ENCODE measurements at places on chromosomes 3 and 15.

DNA sequence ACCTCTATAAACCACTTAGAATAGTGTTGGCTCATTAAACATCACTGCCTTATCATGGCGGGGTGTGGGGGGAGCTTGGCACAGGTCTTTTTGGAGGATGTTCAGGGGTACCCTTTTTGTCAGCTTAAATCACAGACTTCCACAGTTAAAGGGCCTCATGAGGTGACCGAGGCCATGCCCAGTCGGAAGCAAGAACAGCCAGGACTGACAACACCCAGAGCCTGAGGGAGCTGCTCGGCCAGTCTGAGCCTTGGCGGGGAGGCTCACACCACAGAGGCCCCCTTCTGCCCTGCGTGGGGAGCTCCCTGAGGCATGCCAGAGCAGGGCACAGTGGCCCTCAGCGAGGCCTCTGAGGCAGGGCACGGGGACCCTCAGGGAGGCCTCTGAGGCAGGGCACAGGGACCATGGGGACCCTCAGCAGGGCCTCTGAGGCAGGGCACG is 49.5 kb downstream of the UMPS start:
- peak; percentile 87 for DNase-seq

DNA sequence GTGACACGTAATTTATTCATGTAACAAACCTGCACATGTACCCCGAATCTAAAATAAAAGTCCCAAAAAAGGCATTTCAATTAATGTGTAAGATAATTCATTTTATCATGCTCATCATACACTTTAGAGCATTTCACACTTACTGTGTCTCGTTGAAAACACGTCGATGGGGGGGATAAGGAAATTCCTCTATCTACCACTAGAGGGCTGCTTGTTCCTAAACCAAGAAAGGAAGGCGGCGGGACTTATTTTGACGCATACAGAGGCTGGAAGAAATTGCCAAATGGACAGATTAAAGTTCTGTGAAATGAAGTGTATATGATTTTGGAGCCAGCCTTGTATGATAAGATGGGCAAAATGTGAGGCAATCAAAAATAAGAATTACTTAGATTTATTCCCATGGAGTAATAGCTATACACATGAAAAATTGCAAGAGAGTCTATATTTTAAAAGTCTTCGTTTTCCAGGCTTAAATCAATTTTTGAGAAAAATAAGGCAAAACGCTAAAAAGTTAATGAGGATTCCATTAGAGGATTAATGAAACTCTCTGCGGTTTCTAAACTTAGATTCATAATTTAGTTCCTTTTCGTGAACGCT is 346.8 kb downstream of the CNTN3 start:
- peak; percentile 5 for DNase-seq

DNA sequence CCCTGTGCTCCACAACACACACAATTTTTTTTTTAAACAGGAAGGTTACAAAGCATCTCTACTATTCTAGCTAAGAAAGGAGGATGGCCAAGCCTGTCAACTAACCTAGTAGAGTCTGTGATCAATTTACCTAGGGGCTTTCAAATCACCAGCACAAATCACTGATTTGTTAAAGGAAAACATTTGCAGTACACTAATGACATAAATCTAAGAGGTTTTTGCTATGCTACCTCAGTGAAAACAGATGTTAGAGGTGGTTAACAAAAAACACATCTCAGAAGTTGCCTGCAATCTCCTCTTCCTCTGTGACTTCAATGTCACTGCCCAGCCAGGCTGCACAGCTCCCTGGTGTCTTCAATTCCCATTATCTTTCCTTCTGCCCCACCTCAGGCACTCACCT is 72.0 kb downstream of the RAD18 start:
- DNase-seq, result no peak

DNA sequence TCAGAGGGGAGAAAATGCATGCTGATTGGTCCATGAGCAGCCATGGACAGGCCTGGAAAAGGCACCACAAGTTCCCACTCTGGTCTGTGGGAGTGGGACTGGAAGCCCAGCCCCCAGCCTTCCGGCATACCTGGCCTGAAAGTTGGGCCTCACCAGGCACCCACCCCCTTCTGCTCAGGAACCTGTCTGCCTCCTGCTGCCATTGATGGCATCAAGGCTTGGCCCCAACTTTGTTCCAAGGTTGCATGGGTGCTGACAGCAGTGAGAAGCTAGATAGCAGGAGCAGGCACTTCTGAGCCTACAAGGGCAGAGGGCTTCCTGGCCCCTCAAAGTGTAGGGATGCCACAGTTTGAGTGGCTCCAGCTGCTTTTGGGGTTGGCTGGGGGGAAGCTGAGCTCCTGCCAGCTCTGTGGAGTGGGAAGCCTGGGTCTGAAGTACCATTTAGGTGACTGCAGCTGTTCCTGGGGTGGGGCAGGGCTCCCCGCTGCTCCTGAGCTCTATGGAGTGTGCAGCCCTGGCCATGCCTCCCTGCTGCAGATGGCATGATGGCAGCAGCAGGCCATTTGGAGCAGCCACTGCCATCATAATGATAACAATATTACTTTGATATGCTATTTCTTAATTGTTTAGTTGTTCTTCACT is 1054.1 kb upstream of the GBE1 start:
- no peak for DNase-seq

DNA sequence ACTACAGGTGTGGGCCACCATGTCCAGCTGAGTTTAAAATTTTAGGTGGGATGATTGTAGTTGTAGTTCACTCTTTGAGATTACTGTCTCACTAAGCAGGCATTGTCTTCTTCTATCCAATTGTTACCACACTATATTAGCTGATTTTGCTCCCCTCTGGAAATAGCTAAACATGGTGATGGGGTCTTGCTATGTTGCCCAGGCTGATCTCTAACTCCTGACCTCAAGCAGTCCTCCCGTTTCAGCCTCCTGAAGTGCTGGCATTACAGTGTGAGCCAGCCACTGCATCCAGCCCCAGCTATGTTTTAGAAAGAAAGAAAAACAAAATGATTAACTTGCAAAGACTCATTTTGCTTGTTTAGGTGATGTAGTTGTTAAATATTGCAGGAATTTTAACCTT is 30.6 kb downstream of the YEATS2 start:
- DNase-seq, result no peak

DNA sequence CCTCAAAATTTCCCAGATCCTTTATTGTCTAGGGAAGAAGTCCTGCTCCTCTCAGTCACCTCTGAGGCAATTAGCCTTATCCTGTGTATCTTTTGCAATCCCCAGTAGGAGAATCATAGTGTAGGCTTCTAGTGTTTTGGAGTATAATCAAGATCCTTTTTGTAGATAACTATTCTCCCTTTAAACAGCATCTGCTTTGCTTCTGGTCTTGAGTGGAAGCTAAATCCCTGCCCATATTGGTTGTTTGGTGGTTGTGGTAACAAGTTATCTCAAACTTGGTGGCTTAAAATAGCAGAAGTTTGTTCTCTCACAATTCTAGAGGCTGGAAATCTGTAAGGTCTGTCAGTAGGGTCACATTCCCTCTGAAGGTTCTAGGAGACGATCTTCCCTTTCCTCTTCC is 217.5 kb upstream of the RASGRP1 start:
- DNase-seq, result no peak

GRCh38 chr15:79102595-79102994 is 12.0 kb upstream of the RASGRF1 start:
- DNase-seq, result no peak

GRCh38 chr3:113625834-113626233 is 70.6 kb downstream of the USF3 start:
- DNase-seq, result no peak

DNA sequence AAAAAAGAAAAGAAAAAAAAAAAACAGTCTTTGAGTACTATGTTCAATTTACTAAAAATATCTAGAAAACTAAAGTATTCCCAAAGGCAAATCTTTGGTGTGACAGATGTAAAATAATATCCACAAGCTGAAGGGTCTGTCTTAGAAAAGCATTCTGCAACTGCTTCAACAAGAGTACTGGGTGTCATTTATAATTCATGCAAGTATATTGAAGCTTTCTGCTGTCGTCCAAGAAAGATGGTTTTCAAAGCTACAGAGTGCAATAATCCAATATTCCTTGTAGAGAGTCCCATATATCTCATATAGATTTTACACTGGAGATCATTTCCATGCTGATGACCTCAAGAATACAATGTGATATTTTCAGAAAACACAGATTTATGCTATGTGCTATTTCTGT is 90.9 kb upstream of the SUCLG2 start:
- no peak for DNase-seq

DNA sequence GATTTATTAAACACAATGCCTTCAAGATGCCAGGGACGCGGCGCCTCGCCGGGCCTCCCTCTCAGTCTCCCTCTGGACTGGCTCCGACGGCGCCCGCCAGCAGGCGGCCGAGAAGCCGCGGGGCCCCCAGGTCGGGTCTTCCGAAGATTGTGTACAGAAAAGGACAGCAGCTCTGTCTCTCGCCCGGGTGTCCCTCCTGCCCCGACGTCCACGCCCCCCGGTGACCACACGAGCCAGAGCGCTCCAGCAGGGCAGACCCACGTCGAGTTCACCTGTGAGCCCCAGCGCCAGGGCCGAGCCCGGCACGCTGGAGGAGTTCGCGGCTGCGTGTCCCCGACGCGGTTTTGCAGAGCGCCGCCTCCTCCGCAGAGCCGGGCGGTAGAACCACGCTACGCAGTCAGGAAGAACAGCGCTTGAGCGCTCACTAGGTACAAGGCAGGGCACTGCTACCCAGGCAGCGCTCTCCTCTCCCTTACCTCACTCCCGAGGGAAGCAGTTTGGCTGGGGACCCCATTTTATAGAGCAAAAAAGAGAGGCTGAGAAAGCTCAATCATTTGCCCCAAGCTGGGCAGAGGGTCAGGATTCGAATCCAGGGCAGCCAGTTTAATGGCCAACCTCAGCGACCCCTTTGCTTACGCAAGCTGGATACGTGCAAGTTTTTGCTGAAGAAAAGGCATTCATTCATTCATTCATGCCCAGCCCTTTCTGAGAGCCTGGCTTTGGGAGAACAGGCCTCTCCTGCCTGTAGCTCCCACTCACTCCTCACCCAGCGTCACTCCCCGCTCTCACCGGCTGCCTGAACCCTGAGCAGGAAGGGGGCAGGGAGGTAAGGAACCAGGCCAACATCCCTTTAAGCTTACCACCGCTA is 3.0 kb upstream of the TLE3 start:
- DNase-seq, result peak; percentile 40

DNA sequence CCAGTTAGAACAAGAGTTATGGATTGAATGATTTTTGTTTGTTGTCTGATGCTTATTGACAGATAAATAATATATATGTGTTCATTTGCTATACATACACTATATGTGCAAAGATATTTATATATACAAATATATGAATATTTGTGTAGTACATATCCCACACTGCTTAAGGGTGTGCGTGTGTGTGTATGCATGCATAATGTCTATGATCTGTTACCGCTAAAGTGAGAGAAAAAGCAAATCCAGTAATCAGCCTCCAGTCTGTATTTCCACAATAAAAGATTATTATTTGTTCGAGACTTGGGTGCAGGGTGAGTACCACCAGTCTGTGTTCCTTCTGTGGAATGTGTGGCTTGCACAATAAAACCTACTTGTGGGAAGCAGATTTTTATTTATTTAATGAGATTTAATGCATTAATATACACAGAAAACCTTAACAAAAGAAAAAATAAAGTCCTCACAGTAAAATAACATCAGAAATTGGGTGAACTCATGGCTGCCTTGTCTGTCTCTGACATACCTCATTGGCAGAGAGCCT is 366.0 kb upstream of the TBL1XR1 start:
- no peak for DNase-seq

DNA sequence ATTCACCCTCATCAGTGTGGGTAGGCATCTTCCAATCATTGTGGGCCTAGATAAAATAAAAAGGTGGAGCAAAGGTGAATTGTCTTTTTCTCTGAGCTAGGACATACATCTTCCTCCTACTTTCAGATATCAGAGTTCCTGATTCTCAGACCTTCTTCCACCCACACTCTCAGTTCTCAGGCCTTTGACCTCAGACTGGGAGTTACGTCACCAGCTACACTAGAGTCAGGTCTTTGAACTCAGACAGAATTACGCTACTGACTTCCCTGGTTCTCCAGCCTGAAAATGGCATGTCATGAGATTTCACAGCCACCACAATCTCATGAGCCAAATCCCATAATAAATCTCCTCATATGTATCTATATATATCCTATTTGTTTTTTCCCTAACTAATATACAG is 39.0 kb downstream of the STRIT1 start:
- DNase-seq, result no peak

DNA sequence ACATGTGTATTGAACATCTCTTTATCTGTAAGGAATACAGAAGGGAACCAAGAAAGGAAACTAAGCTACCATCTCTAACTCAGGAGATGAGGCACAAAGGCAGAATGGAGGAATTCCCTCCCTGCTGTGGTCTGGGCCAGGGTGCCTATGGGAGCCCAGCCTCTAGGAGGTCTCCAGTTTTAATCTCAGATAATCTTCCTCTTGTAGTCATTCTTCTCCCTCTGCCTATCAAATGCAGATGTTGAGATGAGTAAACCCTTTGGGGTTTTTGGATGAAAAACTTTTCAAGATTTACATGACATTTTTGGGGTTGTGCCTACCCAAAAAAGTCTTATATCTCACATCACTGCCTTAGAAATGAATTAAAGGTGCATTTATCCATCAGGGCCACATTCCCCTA is 23.3 kb downstream of the SCG5 start:
- no peak for DNase-seq

- no peak for DNase-seq
Observed at GRCh38 chr3:183188895-183189462, 26.4 kb upstream of the LAMP3 start.

GRCh38 chr3:29976871-29977270 is 629.5 kb upstream of the TGFBR2 start:
- no peak for DNase-seq

DNA sequence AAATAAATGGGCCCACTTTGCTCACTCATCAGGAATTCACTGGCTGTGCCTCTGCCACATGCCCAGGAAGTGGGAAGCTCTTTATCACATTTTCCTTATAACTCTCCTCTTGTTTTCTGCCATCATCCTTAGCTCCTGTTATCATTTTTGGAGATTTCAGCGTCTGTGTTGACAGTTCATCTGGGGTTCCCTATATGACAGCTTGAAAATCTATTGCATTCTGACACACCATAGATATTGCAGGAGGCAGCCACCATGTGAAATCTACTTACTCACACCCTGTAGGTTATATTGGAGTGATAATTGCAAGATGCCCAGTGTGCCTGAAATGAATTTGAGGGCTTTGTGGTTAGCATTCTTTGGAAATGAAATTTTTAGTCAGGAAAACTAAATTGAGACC is 132.9 kb downstream of the RYR3 start:
- DNase-seq, result no peak

- DNase-seq, result no peak
Observed at GRCh38 chr3:178393146-178393545, 143.1 kb upstream of the KCNMB2 start.

GRCh38 chr3:102224171-102224570 is 210.6 kb upstream of the ZPLD1 start:
- DNase-seq, result peak; percentile 50

GRCh38 chr3:80050826-80051601 is 283.2 kb upstream of the ROBO1 start:
- DNase-seq, result no peak

DNA sequence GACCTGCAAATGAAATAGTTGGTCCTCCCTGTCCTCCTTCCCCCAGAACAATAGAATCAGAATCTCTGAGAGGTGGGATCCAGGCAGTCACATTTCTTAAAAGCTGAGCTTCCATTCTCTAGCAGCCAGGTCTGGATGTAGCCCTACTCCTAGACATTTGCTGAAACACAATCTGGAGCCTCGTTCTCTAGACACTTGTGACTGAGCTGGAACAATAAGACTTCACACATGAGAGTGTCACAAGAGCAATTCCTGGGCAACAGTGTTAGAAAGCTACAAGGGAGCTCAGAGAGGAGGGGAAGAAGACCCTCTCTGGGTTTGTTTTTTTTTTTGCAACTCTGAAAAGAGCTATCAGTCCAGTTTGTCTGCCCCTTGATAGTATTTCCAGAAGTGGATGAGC is 14.5 kb downstream of the CORO2B start:
- no peak for DNase-seq

GRCh38 chr15:85849946-85850345 is 55.2 kb upstream of the KLHL25 start:
- no peak for DNase-seq
